Aorta (tissue), 5 donors: ENCODE measurements at places on chromosomes 4 and X. TPM values are rescaled to one million over a fixed set of nuclear protein-coding genes. Genes with fewer than 3 reads are reported as not detected.

The SORBS2 gene
- total RNA-seq = 289 TPM

The CHIC1 gene
- total RNA-seq = 13.6 TPM

The LRIT3 gene
- total RNA-seq = 0.36 TPM

The IBSP gene
- total RNA-seq = 2.6 TPM

The SLIT2 gene
- 119 TPM for total RNA-seq

The HOPX gene
- total RNA-seq = 3.5 TPM

The VCX3B gene
- not detected for total RNA-seq

The GAGE12E gene
- total RNA-seq = not detected

The MGAT4D gene
- total RNA-seq = not detected

DNA sequence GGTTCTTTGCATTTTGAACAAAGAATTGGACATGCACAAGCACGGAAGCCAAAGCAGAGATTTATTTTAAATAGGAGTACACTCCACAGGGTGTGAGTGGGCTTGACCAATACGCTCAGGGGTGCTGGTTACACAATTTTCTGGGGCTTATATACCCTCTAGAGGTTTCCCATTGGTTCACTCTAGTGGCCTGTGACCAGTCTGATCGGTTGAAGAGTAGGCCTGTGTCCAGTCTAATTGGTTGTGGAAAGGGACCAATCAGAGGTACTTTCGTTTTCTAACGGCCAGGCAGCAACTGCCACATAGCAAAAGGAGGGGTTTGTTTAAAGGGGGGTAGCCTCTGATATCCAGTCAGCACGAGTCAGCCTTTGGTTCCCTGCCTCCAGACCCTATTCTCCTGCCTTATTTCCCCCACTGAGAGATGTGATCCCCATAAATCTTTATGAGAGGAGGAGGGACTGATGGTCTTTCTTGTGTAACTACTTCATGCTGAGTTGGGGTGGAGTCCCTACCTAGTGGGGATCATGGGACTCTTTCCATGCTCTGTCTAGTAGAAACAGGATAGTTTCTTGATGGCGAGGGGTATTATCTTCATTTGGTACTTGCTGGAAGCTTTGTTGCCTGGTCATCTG is 11.3 kb upstream of the AREG start:
- no peak for DNase-seq

GRCh38 chr4:7928711-7929110 is 10.9 kb downstream of the AFAP1 start:
- DNase-seq = no peak

GRCh38 chr4:17933126-17933525 is 88.4 kb downstream of the LCORL start:
- no peak for DNase-seq

DNA sequence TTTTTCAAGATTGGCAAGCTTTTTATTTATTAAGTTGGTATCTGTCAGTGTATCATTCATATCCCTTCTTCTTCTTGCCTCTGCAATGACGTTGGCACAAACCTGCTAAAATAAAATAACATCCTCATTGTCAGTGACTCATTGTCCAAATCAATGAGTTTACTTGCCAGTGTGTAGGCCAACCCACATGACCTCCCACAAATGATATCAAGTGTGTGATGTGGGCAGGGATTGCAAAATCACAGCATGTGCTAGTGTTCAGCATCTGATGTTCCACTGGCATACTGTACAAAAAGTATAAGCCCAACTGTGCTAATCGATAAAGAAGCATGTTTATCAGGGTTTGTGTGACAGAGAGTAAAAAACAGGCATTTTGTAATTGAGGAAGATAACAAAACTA is 25.5 kb downstream of the GPAT3 start:
- DNase-seq = no peak

GRCh38 chrX:12955882-12956703 is 18.8 kb upstream of the TMSB4X start:
- peak; percentile 79 for DNase-seq

- DNase-seq = no peak
Measured at GRCh38 chr4:126603825-126604224, 1028.9 kb upstream of the INTU start.

DNA sequence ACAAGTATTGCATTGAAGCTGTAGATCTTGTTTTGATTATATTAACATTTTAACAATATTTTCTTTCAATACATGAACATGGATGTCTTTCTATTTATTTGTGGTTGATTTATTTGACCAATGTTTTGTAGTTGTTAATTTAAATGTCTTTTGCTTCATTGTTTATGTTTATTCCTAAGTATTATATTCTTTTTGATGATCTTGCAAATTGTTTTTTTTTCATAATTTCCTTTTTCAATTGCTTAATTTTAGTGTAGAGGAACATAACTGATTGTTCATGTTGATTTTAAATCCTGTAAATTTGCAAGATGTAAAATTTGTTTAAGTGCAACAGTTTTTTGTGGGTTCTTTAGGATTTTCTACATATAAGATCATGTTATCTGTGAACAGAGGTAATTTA is 744.1 kb downstream of the FAM133A start:
- DNase-seq = no peak

GRCh38 chr4:137957806-137958205 is 284.3 kb downstream of the SLC7A11 start:
- DNase-seq = no peak

DNA sequence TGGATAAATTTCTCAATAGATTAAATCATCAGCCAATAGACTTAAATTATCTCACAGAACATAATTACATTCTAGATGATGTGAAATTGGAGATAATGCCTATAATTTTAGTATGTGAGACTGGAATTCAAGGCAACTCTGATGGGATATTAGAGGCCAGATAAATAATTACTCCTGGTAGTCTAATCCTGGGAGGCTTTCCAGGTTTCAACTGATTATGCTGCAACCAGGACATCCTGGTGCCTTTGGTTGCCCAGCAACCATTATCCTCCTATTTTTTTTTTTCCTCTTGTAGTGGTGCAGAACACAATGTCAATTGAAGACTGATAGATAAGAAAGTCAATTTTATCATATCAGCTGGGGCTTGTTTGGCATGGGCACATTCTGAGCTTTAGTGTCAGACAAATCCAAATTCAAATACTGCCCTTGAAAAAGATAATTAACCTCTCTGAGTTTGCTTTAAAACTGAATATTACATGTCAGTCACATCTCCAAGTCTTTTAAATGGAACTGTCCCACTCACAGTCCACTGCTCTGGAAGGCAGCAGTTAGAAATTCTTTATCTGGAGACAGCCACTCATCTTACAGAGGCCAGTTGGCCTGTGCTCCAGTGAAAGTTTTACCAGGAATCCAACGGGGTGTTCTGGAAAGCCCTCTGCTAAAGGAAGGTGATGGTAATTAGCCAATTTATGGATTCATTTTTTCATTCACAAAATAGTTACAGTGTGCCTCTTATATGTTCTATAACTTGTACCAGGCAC is 95.3 kb upstream of the GUCY1A1 start:
- DNase-seq = no peak

GRCh38 chrX:21781976-21782375 is 24.1 kb upstream of the SMPX start:
- DNase-seq = no peak

GRCh38 chrX:19291086-19291485 is 52.6 kb upstream of the PDHA1 start:
- no peak for DNase-seq

DNA sequence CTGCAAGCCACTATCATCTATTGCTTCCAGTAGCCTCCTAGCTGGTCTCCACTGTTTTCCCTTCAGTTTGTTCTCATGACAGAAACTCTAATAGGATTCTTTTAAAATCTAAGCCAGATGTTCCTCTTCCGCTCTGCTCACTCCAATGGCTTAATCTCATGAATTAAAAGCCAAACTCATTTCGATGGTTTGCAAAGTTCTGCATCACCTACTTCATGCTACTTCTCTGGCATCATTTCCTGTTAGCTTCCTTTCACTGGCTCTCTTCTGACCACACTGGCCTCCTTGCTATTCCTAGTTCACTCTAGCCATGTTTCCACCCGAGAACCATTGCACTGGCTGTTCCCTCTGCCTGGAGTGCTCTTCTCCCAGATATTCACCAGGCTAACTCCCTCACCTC is 102.0 kb upstream of the LSM6 start:
- no peak for DNase-seq

DNA sequence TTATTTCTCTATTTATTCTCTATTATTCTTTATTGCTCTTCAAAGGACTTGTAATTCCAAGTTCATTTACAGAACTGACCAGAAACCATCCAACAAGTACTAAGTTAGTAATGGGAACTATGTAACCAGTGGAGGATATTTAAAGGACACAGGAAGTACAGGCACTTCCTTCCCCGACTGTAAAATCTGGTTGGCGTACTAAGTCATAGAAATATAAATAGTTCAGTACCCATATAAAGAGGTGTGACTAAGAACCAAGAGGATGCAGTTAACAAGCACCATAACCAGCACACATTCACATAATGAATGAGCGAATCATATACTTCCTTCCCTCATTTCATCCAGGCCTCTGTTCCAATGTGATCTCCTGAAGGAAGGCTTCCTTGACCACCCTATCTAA is 3.6 kb upstream of the EIF4E start:
- DNase-seq = no peak

- no peak for DNase-seq
Measured at GRCh38 chr4:153205757-153206156, 1.5 kb downstream of the TRIM2 start.

GRCh38 chrX:135434258-135435138 is 12.8 kb downstream of the SMIM10L2A start:
- DNase-seq = no peak

- DNase-seq = no peak
Measured at GRCh38 chr4:115334736-115335411, 221.5 kb upstream of the NDST4 start.

GRCh38 chr4:5658974-5659373 is 49.4 kb downstream of the EVC2 start:
- no peak for DNase-seq

DNA sequence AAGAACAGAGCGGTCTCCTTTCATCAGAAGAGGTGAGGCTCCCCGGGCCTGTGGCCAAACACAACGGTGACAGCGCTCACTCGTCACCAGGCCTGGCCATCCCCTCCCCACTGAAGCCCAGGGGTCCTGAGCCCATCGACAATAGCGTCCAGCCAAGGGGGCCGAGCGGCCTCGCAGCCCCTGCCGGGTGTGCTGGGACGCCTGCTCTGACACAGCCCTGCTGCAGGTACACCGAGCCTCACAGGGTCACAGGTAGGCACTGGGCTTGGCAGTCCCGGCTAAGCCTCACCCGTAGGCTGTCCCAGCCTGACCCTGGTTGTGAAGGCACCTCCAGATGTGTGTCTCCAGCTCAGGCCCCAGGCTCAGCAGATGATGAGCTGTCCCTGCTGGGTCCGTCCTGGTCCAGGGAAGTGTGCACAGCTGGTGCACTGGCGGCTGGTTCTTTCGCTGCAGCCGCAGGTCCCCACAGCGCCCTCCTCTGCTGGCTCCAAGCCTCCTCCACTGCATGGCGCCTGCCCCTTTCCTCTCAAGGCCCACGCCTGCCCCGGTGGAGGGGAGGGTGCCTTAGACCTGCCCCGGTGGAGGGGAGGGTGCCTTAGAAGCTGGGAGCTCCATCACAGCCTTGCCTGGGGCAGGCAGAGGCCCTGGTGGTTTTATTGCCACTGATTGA is 21.5 kb downstream of the UVSSA start:
- peak; percentile 37 for DNase-seq

GRCh38 chr4:76802236-76803021 is 95.5 kb downstream of the SOWAHB start:
- no peak for DNase-seq

- no peak for DNase-seq
Measured at GRCh38 chr4:98506462-98507132, 151.8 kb downstream of the TSPAN5 start.

DNA sequence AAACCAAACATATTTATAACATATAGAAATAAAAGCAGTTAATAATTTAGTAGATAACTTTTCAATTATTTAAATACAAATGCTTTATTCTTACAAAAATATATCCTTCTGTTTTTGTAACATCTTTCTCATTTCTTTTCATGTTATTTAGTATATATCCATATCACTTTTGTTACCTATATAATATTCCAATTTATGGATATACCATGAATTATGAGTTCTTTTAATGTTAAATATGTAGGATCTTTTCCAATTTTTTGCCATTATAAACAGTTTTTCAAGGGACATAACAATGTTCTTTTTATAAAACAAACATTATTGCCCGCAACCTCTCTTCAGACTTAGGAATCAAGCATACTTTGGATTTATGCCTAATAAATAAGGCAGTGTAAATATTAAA is 151.6 kb downstream of the PRDM5 start:
- DNase-seq = no peak

DNA sequence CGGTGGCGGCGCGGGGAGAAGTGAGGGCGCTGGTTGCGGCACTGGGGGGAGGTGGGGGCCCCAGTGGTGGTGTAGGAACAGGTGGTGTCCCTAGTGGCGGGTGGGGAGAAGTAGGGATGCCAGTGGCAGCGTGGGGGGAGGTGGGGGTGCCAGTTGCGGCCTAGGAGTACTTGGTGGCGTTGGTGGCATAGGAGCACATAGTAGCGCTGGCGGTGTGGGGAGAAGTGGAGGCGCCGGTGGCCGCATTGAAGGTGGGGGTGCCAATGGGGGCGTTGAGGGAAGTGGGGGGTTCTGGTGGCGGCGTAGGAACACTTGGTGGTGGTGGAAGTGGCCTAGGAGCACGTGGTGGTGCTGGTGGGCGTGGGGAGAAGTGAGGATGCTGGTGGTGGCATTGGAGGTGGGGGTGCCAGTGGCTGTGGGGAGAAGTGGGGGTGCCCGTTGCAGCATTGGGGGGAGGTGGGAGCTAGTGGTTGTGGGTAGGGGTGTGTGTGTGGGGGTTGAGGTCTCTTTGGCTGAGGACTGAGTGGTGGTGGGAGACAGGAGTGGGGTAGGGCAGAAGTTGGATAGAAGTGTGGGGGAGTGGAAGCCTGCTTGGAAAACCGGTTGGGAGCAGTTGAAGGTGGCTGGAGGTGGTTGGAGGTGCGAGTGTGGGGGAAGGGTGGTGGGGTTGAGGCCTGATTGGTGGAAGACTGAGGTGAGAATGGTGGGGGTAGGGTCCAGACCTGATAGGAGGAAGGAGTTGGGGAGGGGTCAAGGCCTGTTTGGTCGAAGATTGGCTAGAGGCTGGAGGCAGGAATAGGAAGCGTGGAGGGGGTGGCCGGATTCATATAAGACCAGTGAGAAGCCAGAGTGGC is 1.1 kb downstream of the GCNA start:
- DNase-seq = no peak

DNA sequence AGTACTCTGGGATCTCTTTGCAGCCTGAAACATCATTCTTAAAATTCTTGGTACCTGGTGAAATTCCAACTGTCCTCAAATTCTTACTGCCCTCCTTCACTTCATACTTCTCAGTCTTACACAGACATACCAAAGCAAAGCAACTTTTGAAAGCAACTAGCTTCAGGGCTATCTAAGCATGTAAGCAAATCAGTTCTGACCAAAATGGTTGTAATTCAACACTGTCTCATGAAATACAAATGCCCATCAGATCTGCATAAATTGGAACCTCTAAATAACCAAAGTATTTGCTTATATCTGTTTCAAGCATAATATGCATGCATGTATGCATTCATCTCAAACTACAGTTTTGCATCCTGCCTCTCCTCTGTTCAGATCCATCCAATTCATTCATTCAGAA is 308.1 kb upstream of the PPARGC1A start:
- no peak for DNase-seq
